Occipital lobe (tissue), 3 donors: ENCODE measurements at places on chromosomes 1 and 21. TPM values are rescaled to one million over a fixed set of nuclear protein-coding genes. Genes with fewer than 3 reads are reported as not detected.

The OR2L8 gene
- 2.8 TPM for total RNA-seq

The PDE4B gene
- total RNA-seq: 77.8 TPM

The SRM gene
- 10.9 TPM for total RNA-seq

The CDC20 gene
- 4.2 TPM for total RNA-seq

The B3GALT2 gene
- 160 TPM for total RNA-seq

The GLIS1 gene
- not detected for total RNA-seq

The TAF12 gene
- total RNA-seq: 20.1 TPM

The LRRC39 gene
- total RNA-seq: 8.0 TPM

The TNFRSF1B gene
- total RNA-seq: 3.1 TPM

The NTRK1 gene
- not detected for total RNA-seq

The CCDC185 gene
- total RNA-seq: not detected

The ALX3 gene
- total RNA-seq: 0.31 TPM

The TCHH gene
- not detected for total RNA-seq

The HOOK1 gene
- total RNA-seq: 16.8 TPM

The PKNOX1 gene
- total RNA-seq: 18.9 TPM

The CADM3 gene
- 112 TPM for total RNA-seq

The PEAR1 gene
- 0.31 TPM for total RNA-seq

The HYI gene
- total RNA-seq: 32.1 TPM

The BTF3L4 gene
- total RNA-seq: 178 TPM

The CBR3 gene
- 0.78 TPM for total RNA-seq

The KANK4 gene
- total RNA-seq: 0.47 TPM

The CASZ1 gene
- total RNA-seq: 0.62 TPM

The MAN1A2 gene
- total RNA-seq: 127 TPM

The IL20 gene
- total RNA-seq: 0.47 TPM

The ZYG11A gene
- total RNA-seq: 0.47 TPM
